GM12865 (cell line): ENCODE measurements at places on chromosomes 6 and 20.

DNA sequence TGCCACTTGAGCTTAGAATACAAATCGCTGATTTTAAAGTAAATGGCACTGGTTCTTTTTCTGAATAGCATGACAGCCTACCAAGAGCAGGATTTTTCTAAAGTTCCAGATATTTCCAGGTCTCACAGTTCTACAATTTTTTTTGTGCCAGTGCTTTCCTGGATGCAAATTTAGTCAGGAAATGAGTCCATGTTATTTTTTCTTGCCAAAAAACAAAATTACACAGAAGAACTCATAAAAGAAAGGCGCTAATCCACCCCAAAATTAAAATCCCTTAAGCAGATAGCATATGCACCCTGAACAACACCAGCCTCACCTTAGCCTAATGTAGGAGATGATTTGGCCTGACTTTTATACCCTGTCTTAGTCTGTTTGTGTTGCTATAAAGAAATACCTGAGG is 86.4 kb upstream of the ARG1 start:
- no peak for DNase-seq

GRCh38 chr6:155066361-155066760 is 71.2 kb downstream of the TIAM2 start:
- no peak for DNase-seq

DNA sequence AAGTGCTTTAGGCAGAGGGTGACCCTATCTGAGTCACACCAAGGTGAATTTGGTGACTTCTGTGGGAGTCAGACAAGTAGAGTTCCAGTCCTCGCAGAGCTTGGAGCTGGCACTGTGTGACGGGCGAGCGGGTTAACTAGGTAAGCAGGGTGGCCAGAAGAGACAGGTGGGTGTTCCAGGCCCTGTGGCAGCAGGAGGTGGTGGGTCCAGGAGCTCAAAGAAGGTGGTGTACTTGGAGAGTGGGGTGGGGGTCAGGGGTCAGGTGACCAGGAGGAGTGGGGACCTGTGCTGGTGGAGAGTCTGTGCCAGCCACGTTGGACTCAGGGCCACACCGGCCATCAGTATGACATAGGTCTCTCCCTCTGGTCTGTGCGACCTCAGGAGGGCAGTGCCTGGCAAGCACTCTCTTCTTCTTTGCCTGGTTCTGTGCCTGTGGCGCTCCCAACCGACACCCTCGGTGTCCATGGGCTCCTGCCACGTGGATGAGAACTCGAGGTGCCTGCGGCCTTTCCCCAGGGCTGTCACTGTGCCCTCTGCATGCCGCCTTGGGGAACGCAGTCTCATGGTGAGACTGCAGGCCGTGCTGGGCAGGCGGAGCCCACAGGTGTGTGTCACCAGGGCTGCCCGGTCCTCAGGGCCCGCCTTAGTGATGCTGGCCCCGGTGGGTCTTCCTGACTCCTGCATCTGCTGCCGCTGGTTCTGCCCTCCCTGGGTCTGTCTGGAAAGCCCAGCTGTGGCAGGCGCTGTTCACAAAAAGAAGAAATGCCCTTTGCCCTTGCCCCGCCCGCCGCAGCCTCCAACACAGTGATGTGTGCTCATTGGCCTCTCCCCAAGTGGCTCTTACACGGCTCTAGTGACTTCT is 1.6 kb downstream of the MRGBP start:
- no peak for DNase-seq

DNA sequence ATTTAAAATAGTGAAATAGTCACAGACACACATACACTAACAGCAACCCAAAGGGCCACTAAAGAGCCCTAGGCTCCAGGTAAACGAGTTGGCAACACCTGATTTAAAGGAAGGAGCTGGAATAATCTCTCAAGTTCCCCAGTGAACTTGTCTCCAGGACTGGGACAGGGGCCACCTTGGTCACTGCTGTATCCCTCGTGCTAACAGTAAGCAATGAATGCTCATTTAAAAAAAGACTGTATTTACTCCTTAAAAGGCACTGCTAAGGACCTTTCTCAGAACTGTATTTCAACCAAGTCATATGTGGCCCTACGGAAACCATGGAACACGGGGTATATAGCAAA is 1.3 kb downstream of the DIDO1 start:
- no peak for DNase-seq

- DNase-seq = no peak
Observed at GRCh38 chr6:52661551-52661950, 9.4 kb upstream of the TMEM14A start.
